Left ventricle myocardium superior (tissue), 1 donor: ENCODE measurements at places on chromosomes 11 and 22. TPM values are rescaled to one million over a fixed set of nuclear protein-coding genes. Genes with fewer than 3 reads are reported as not detected.

Gene CSTF3
- 9.8 TPM for total RNA-seq

Gene PRSS23
- total RNA-seq: 5.6 TPM

DNA sequence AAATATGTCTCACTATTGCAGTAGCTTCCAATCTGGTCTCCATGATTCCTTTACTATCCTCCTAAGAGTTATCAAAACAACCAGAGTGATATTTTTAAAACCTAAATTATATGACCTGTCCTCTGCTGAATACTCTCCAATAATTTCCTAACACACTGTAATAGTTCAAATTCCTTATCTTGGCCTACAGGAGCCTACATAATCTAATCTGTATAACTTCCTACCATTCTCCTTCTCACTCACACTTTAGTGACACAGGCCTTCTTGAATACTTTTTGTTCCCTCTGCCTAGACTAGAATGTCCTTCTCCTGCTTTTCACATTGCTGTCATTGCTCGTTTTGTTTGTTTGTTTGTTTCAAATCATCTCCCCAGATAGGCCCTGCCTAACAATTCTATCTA, 9.4 kb downstream of the FHIP1B start:
- no peak for DNase-seq

GRCh38 chr11:124896821-124897391, 759 bp downstream of the ROBO4 start:
- DNase-seq: no peak

- DNase-seq: no peak
Measured at GRCh38 chr22:22430111-22430820, 78.3 kb downstream of the ZNF280B start.

DNA sequence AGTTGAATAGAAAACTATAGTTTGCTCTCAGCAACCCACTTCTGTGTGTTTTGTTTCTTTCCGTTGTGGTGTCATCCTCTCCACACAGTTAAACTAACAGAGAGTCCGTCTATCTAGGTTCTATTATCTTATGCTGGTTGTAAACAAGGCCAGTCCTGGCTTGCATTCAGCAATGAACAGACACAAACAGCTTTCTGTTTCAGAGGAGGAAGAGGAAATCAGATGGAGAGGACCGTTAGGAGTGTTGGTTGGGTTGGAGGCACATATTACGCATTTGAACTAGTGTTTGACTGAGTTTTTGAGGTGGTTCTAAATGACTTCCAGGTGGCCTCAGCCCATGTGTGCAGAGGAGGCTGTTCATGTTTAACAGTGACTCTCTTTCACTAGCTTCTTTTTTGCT, 129.5 kb upstream of the SORL1-AS1 start:
- no peak for DNase-seq

- no peak for DNase-seq
Measured at GRCh38 chr22:46363611-46364321, 28.3 kb downstream of the TRMU start.

- DNase-seq: no peak
Measured at GRCh38 chr11:79570104-79570503, 129.3 kb upstream of the TENM4 start.

DNA sequence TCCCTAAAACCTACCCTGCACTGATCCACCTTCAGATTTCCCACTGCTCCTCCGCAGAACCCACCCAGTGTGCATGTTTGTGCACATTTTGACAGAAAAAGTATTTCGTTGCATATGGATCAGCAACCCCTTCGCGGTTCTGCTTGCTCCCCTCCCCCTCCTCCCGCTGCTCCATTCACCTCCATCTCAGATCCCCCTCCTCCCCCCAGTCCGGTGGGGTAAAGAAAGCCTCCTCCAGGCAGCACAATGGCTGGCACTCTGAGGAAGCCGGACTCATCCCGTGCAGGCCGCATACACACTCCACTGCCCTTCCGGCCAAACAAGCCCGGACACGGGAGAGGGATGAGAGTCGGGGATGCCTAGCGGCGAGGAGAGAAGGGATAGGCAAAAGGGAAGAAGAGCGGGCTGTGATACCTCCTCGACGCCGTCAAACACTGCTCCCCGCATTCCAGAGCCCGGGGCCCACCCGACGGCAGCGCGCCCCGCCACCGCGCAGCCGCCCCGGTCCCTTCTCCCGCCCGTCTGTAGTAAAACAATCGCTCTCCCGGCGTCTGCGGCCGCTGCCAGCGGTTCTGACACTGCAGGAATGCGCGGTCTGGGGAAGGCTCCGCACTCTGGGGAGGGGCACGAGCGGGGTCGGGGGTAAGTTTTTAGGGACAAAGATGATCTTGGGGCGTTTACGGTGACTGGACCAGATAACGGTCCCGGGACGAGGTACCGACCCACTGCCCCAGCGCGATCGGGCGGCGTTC, 915 bp downstream of the FEZ1 start:
- DNase-seq: peak; percentile 55

DNA sequence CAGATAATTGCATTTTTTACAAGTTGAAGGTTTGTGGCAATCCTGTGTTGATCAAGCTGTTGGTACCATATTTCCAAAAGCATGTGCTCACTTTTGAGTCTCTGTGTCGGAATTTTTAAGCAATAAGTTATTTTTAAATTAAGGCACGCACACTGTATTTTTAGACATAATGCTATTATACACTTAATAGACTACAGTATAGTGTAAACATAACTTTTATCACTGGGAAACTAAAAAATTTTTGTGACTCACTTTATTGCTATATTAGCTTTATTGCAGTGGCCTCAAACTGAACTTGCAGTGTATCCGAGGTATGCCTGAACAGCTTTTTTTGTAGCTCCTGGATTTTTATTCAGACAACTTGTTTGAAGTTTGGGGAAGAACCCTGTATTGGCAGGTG, 31.3 kb upstream of the RRM1 start:
- no peak for DNase-seq

DNA sequence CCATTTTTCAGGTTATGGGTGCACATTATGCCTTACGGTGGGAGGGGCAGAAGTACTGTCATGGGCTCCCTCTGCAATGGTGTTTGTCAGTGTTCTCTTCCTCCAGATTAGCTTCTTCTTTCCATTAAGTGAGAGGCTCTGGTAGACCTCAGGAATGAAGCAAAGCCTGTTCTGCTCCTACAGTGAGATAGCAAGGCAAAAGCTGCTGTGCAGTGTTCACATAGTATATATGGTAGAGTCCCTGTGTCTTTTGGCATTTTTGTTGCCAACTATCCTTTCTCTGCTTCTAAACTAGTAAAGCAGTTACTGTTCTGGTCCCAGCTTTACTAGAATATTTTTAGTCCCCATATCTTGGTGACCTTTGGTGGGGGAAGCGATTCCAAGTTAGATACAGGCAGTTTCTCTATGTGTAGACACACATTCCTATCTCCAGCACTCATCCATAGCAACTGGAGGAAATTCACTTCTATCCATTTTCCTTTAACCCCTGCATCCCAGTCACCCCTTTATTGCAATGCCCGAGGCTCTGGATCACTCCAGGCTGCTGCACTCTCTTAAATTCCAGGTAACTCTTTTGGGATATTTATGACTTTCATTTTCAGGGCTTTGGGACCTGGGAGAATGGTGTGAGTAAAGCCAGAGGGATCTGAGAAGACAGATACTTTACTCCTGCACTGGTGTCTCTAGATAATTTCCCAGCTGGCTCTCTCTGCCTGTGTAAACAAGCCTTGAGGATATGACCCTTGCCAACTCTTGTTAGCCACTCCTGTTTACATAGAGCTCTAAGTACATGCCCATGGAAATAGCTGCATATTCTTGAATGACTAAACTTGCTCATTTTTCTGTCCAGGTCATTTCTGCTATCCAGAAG, 3.9 kb upstream of the TRIM34 start:
- no peak for DNase-seq
